ENCODE measurements at places on chromosomes 5 and 9.

- no peak for DNase-seq
- peaks cover 60% of the 10 kb centered on the region for H3K4me1 ChIP-seq
- peak overlapping the region; percentile 95 for H3K4me3 ChIP-seq
- peaks cover 24% of the 10 kb centered on the region for H3K36me3 ChIP-seq
- peak overlapping the region; percentile 99 for H3K27ac ChIP-seq
Measured at GRCh38 chr5:138543730-138544104, 681 bp upstream of the ETF1 start.

GRCh38 chr9:92738661-92739081 is 26.0 kb downstream of the BICD2 start:
- H3K27ac ChIP-seq, result no peak overlapping the region
- peaks cover 36% of the 10 kb centered on the region for H3K4me1 ChIP-seq
- no peaks in the 10 kb centered on the region for H3K36me3 ChIP-seq

- no peaks in the 10 kb centered on the region for H3K36me3 ChIP-seq
- H3K27me3 ChIP-seq, result peaks cover 2% of the 10 kb centered on the region
- H3K27ac ChIP-seq, result no peak overlapping the region
- no peak for DNase-seq
- H3K4me3 ChIP-seq, result no peak overlapping the region
Measured at GRCh38 chr5:170880084-170880483, 18.3 kb downstream of the RANBP17 start.

DNA sequence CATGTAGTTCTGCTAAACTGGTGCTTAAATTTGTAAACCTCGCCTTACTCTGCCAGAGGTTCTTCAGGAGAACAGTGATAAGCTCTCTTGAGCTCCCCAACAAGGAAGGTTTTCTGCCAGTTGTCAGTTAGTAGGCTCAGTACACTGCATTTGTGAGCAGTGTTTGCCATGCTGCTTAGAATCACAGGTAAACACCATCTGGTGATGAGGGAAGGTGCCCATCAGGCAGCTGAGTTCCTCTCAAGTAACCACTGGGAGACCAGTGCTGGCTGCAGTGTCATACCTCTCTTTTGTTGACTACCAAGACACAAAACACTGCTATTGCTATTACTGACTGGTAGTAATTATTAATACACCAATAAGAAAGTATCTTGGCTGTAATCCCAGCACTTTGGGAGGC is 186.2 kb upstream of the OTULINL start:
- H3K4me3 ChIP-seq, result no peak overlapping the region
- H3K27ac ChIP-seq, result no peak overlapping the region
- no peaks in the 10 kb centered on the region for H3K4me1 ChIP-seq
- H3K27me3 ChIP-seq, result no peaks in the 10 kb centered on the region
- DNase-seq, result no peak

DNA sequence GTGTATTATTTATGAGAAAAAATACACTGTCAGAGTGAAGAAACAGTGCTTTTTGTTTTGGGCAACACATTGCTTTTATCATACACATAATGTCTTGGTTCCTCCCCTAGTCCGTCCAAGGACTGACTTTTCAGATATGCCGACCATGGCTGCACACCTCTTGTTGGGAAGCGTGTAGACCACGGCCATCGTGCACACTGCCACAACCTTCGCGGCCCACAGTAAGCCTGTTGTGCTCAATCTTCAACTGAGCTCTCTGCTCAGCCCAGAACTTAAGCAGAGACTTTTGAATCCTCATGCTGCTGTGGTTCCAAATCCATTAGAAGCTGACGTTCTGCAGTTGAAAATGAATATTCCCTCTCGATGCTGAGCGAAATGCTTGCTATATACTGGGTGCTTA is 157.6 kb upstream of the IRX2 start:
- H3K4me1 ChIP-seq, result no peaks in the 10 kb centered on the region
- no peak for DNase-seq
- no peak overlapping the region for H3K27ac ChIP-seq
- no peak overlapping the region for H3K4me3 ChIP-seq
- H3K36me3 ChIP-seq, result no peaks in the 10 kb centered on the region
- H3K27me3 ChIP-seq, result no peaks in the 10 kb centered on the region

GRCh38 chr9:115442054-115442453 is 324.1 kb upstream of the TNC start:
- no peak overlapping the region for H3K27ac ChIP-seq
- H3K4me3 ChIP-seq, result no peak overlapping the region
- H3K27me3 ChIP-seq, result no peaks in the 10 kb centered on the region

DNA sequence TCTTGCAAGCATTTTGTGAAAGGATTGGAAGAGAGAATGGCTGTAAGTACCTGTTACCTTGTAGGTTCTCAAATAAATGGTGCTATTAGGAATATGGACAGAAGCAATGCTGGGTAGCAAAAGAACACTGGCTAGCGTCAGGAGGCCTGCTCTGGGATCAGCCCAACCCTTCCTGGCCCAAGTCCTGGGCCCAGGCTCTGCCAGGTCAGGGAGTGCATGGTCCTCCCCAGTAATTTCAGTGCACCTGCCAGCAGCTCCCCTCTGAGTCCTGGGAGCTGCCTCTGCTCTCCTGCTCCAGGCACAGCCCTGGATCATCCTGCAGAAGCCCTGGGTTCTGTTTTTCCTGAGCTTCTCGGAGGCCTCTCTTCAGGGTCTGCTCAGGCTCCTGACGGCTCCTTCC is 89.5 kb upstream of the ARAP3 start:
- no peaks in the 10 kb centered on the region for H3K4me1 ChIP-seq
- no peak for DNase-seq
- H3K36me3 ChIP-seq, result no peaks in the 10 kb centered on the region
- H3K4me3 ChIP-seq, result no peak overlapping the region

GRCh38 chr5:179122411-179123108 is 62.4 kb downstream of the ZNF354C start:
- no peak for DNase-seq
- no peak overlapping the region for H3K4me3 ChIP-seq
- no peaks in the 10 kb centered on the region for H3K4me1 ChIP-seq
- H3K27me3 ChIP-seq, result no peaks in the 10 kb centered on the region
- H3K36me3 ChIP-seq, result no peaks in the 10 kb centered on the region

DNA sequence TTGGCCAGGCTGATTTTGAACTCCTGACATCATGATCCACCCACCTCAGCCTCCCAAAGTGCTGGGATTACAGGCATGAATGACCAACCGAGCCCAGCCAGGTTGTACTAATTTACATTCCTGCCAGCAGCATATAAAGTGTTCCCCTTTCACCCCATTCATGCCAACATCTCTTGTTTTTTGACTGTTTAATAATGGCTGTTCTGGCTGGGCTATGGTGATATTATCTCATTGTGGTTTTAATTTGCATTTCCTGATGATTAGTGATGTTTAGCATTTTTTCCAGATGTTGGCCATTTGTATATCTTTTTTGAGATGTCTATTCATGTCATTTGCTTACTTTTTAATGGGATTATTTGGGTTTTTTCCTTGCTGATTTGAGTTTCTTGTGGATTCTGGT is 87.3 kb downstream of the INVS start:
- no peak overlapping the region for H3K4me3 ChIP-seq
- no peak overlapping the region for H3K27ac ChIP-seq
- DNase-seq, result no peak
- no peaks in the 10 kb centered on the region for H3K36me3 ChIP-seq
- no peaks in the 10 kb centered on the region for H3K27me3 ChIP-seq

All from CD4-positive, alpha-beta T cell (primary cell).